ENCODE measurements at places on chromosomes 2 and 18. TPM values are rescaled to one million over a fixed set of nuclear protein-coding genes. Genes with fewer than 3 reads are reported as not detected.

Gene SERPINB4
- not detected for total RNA-seq

Gene PROKR1
- 0.09 TPM for total RNA-seq

Gene COLEC12
- total RNA-seq = 0.97 TPM

Gene AGXT
- 1.7 TPM for total RNA-seq

DNA sequence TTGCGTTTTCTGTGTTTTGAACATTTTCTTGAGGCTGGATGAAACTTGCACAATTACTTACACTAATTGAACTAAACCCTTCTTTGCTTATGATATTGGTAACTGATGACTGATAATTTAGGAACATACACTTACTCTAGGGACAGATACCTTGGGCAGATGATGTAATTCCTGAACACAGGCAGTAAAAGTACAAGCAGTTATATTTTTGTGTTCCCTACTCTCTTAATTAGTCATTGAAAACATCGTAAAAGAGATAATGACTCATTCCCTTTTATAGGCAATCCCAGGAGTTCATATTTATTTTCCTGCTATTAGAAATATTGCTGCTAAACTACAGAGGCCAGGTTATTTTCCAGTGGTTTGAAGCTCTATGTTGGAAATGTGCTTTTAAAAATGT lies 46.4 kb downstream of the CCDC85A start:
- DNase-seq = no peak

DNA sequence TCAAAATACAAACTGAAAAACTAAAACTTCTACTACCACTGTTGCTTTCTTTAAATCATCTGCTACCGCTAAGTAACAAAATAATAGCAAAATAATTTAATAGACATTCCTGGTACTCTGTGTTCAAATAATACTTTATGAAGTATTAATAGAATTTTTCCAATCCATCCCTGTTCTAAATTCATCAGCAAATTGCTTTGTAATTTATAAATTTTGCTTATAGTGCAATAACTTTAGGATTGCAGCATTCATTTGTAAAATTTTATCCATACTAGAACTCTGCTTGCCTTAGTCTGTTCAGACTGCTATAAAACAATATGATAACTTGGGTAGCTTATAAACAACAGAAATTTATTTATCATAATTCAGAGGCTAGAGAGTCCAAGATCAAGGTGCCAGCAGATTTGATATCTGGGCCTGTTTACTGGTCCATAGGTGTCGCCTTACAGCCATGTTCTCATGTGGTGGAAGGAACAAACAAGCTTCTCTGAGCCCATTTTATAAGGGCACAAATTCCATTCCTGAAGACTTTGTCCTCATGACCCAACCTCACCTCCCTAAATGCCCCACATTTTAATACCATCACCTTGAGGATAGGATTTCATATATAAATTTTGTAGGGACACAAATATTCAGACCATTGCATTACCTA lies 415.1 kb upstream of the MAP2 start:
- no peak for DNase-seq

DNA sequence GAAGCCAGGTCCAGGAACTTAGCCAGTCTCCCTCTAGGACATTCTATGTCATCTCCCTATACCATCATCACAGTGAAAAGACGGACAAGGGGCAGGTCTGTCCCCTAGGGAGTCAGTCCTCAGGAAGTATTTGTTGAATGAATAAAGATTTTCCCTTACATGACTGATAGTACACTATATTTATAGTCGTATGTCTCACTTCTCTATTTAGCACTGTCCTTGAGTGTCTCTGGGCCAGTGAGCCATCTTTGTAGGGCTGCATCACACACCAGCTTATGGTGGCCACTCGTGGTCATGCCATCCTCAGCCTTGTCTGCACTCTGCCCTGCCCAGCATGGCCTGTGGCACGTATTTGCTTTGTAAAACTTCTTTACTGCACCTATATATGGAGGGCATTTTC lies 25.8 kb downstream of the PTPN18 start:
- DNase-seq = no peak

DNA sequence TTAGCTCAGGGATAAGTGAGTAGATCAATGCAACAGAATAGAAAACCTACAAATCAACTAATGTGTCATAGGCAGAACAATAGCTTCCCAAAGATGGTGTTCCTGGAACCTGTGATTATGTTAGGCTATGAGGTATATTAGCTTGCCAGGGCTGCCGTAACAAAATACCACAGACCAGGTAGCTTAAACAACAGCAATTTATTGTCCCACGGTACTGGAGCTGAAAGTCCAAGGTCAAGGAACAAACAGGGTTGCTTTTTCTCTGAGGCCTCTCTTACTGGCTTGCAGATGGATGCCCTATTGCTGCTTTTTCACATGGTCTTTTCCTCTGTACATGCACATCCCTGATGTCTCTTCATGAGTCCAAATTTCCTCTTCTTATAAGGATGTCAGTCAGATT lies 354.9 kb downstream of the TNS1 start:
- no peak for DNase-seq

GRCh38 chr2:148552675-148553331 lies 91.7 kb upstream of the EPC2 start:
- DNase-seq = no peak

DNA sequence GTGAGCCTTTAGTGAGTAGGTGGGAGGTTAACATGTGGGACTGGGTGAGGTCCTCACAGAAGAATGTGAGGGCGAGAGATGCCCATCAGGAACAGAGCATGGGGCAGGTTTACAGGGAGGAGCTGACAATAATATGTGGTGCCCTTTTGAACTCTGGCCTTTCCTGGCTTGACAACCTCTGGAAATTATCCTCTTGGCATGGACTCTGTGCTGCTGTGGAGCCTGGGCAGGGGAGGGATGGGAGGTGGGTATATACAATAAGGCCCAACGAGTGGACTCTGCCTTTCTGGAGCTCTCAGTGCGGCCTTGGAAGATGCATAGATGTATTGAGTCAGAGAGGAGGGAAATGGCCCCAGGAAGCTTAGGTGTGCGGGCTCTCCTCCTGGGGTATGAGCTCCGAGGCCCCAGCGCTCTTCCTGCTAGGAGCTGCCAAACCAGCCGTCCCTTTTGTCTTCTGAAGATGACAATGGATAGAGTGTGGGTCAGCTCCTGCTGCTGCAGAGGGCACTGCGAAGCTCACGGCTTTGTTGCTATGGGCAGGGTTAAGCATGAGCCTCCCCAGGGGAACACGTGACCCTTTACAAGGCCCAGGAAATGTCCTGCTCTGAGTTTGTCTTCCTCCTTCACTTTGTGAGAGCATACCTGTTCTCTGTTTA lies 8.7 kb upstream of the PSD4 start:
- DNase-seq = no peak

GRCh38 chr18:77071711-77072292 lies 60.8 kb downstream of the MBP start:
- no peak for DNase-seq

DNA sequence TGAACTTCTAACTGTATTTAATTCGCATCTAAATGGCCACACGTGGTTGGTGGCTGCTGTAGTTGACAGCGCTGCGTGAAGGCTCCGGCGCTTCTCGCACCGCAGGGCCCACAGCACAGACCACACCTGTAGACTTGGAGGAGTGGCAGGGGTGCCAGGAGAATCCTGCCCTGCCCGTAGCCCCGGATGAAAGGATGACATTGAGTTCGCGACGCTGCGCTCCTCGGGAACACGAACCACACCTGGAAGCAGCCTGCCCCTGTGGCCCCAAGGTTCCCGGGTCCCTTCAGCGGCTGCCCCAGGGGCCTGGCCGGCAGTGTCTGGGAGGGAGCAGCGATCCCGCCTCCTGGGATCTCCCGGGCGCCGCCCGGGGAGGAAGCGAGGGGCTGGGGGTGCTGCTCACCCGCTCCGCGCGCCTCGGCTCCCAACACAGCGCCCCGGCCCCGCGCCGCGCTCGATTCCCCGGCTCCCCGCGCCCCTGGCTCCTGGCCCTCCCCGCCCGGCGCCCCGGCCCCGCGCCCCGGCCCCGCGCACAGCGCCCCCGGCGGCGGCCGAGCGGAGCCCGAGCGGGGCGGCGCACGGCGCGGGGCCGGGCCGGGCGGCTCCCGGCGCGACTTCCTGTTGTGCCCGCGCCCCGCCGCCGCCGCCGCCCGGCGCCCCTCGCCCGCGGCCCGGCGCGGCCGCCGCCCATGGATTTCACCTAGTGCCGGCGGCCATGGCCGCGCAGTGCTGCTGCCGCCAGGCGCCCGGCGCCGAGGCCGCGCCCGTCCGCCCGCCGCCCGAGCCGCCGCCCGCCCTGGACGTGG lies at the start of gene RNPEPL1:
RNPEPL1 (plus strand) TSS at position 613 of the 806 bp plus-strand sequence; CDS start at position 716, 103 bp downstream.
- DNase-seq = peak; percentile 19

- no peak for DNase-seq
Observed at GRCh38 chr18:28757466-28758008, 580.6 kb upstream of the CDH2 start.
